NCI-H1417 treated with DMSO at 0.1 percent for 48 hours (cell line): ENCODE measurements at places on chromosomes 6 and 20.

DNA sequence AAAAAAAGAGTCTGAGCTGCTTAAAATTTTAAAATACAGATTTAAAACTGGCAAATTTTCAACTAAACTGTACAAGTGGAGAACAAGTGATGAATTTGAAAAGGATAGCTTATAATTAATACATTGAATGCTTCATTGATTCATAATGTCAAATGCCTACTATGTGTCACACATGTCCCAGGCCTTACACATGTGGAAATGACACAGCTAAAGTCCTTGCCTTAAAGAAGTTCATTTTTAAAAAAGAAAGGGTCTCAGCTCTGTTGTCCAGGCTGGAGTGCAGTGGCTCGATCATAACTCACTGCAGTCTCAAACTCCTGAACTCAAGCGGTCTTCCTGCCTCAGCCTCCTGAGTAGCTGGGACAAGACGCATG, 5.0 kb downstream of the NCOA5 start:
- no peak for DNase-seq

DNA sequence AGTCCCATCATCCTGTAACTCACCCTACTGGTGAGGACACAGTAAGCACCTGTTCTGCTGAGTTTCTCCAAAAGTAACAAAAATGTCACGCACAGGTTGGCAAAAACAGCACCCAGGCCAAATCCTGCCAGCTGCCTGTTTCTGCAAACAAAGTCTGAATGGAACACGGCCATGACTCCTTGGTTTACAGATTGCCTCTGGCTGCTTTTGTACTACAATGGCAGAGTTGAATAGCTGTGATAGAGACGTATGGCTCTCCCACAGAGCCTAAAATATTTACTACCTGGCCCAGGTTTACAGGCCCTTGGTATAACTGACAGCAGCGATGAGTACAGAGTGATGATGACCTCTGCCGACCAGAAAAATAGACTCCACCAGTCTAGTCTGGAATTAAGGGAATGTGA, 52.6 kb downstream of the CNKSR3 start:
- DNase-seq = peak; percentile 87

GRCh38 chr6:14037402-14038277, 79.9 kb upstream of the CD83 start:
- no peak for DNase-seq

GRCh38 chr20:16048876-16049275, 524.4 kb downstream of the KIF16B start:
- DNase-seq = no peak

DNA sequence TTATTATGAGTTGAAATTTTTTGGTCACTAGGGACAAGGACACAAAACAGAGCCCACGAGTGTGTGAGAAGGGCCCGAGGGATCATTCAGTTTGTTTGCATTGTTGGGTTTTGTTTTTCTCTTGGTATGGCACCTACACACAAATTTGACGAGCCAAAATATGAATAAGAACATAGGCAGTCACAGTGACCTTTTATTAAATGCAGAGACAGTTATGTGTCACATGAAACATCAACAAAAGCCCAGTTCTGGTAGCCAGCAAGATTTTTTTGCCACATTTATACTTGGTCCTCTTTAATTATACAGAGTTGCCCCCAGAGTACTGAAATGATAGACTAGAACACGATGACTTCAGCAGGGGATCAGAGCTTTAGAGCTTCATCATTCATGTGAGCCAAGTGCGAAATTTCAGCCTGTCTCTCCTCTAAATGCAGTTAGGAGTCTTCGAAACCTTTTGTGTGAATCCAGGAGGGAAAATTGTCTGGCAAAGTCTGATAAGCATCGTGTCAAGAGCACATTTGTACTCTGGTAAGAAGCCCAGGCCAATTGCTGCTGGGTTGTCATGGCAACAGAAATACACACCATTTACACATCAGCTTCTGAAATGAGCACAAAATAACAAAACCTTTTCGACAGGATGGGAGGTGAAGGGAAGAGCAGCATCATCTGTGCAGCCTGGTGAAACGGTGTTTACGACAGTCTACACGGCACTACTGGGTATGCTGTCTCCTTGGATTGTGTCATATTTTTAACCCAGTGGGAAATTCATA, 79.2 kb upstream of the RIPOR2 start:
- no peak for DNase-seq

DNA sequence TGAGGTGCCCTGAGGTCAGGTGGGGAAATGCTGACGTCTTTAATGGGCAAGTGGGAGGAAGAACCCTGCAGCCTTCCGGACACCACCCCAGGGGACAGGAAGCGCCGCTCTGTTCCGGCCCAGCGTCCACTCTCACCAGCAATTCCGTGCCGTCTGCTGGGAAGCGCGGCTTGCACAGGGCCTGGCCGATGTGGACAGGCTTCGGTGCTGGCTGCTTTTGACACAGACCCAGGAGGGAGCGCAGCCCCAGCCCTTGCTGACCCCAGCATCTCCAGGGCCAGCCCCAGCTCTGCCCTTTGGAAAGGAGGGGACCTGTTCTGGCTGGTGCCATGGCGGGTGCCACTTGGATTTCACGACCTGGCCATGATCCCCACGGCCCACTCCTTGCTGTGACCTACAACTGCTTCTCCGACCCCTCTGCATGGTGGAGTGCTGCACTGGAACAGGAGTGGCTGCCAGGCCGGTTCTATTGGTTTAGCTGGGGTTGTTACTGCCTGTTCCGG, 123.2 kb downstream of the DLL1 start:
- DNase-seq = no peak

DNA sequence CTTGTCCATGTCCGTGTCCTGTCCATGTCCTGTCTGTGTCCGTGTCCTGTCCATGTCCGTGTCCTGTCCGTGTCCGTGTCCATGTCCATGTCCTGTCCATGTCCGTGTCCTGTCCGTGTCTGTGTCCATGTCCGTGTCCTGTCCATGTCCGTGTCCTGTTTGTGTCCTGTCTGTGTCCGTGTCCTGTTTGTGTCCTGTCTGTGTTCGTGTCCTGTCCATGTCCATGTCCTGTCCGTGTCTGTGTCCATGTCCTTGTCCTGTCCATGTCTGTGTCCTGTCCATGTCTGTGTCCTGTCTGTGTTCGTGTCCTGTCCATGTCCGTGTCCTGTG, 55.0 kb upstream of the BHLHE23 start:
- no peak for DNase-seq

GRCh38 chr20:430091-430999, 22.2 kb downstream of the RBCK1 start:
- no peak for DNase-seq

GRCh38 chr20:39855799-39856198, 833.2 kb downstream of the MAFB start:
- DNase-seq = no peak

DNA sequence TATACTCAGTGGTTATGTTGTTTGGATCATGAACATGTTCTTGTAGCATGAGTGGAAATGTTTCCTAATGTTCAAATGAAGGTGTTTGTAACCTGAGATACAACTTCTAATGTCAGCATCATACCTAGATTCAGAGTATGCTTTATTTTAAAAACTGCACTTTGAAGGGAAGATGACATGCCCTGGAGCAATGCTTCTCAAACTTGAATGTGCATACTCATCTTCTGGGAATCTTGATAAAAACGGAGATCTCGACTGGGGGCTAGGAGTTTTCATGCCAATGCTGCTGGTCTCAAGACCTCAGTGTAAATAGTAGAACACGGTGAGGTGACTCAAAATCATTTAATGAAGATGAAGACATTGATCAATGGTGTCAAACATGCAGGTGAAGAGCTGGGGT, 440.0 kb upstream of the NOX3 start:
- no peak for DNase-seq

DNA sequence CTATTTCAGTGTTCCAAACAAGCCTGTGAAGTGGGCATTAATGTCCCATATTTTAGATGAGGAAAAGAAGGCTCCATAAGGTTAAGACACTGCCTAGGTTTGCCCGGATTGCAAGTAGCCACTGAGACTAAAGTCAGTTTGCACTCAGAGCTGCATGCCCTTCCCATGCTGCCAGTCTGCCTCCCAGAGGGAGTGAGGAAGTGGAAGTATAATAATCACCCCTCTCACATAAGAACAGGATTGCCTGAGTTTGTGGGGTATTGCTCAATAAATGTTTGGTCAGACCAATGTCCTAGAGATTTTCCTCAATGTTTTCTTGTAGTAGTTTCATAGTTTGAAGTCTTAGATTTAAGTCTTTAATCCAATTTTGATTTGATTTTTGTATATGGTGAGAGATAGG, 43.9 kb upstream of the CLIC5 start:
- DNase-seq = no peak

DNA sequence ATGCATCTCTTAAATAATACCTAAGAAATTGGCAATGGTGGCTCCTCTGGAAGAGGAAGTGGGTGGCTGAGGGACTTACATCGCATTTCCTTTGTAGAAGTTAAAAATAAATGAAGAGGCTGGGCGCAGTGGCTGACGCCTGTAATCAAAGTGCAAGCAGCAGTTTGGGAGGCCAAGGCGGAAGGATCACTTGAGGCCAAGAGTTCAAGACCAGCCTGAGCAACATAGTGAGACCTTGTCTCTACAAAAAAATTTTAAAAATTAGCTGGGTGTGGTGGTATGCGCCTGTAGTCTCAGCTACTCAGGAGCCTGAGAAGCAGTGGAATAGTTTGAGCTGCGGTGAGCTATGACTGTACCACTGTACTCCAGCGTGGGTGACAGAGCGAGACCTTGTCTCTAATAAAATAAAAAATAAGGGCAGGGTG, 12.2 kb upstream of the NCOA3 start:
- no peak for DNase-seq

GRCh38 chr6:641225-641985, 15.5 kb downstream of the HUS1B start:
- DNase-seq = no peak

GRCh38 chr20:48945840-48946514, 24.5 kb downstream of the ARFGEF2 start:
- no peak for DNase-seq

DNA sequence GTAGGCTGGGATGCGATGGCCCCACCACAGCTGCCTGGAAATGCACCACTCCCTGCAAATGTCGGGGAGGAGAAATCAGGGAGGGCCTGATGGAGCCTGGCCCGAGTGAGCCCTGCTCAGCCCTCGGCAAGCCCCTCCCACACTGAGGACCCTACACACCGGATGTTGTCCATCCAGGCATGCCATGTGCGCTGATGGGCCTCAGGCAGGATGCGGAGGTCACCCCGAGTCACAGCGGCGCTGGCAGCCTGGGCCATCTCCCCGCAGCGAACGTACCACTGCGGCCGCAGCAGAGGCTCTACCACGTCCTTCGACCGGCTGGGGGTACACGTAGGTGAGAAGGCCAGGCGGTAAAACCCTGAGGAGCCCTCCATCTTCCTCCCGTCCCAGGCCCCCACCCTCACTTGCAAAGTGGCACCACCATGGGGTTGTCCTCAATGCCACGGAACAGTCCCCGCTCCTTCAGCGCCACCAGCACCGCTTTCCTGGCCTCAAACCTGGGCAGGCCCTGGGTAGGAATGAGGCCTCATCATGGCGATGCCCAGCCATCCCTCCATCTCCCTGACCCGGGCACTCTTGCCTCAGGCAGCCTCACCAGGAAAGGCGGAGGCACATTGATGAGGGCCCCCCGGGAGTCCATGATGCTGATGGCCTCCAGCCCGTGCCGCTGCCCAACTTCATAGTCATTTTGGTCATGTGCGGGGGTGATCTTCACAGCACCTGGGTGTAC, 5.2 kb upstream of the VWA7 start:
- DNase-seq = no peak

- peak; percentile 47 for DNase-seq
Observed at GRCh38 chr6:21772884-21773575, 179.5 kb downstream of the SOX4 start.

DNA sequence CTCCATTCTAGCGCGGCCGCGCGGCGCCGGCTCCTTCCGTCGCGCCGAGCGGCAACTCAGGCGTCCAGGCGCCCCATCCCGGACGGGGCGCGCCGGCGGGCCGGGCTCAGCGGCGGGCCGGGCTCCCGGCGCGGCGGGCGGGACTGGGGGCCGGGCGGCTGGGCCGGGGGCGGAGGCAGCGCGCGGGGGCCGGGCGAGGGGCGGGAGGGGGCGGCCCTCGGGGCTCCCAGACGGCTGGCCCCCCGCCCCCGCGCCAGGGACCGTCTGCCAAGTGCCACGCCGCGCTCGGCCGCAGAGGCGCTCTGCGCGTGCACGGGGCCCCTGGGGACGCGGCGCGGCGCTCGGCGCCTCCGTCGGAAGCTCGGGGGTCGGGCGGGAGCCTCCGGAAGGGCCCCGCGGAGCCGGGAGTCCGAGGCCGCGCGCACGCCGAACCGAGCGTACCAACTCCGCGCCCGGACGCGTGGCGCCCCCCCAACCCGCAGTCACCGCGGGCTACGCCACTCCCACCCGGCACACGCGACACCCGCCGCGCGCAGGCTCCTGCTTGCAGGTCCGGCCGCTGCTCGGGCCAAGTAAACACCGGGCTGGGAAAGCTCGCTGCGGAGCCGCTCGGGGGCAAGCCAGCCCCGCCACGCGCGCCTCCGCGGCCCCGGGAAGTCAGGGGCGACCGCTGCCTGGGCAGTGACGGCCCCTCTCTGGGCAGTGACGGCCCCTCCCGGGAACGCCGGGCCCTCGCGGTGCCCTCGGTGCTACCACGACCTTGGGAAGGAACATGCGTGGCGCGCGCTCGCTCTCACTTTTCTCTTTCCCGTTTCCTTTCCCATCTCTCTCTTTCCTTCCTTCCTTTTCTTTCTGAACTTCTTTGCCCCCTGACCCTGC, at the start of gene PREX1:
Gene PREX1, minus strand, starts transcription at position 145 of the 879 bp plus-strand sequence. Its CDS starts 139 bp downstream, at position 6.
- no peak for DNase-seq

DNA sequence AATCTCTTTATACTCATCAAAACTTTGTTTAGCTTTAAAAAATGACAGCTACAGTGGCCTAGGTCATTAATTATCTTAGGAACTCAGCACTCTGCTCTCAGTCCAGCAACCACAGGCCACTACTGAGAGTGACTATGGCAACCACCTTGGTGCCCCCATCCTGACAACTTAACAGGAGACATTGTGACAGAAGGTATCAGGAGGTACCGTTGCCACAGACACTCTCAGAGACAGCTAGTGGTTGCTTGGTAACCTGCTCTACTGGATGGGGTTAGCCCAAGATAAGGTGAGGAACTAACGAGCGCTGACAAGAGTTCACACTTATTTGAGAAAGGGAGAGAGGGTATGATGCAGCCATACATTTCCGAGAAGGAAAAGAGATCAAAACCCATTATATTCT, 76.1 kb upstream of the TFAP2D start:
- no peak for DNase-seq
